Bronchial epithelial cell (primary cell): ENCODE measurements at places on chromosomes 3 and 15. TPM values are rescaled to one million over a fixed set of nuclear protein-coding genes. Genes with fewer than 3 reads are reported as not detected.

VEPH1 gene
- 0.64 and 1.3 TPM in 2 replicates for total RNA-seq

FAM81A gene
- total RNA-seq = 0.26 and 0.38 TPM in 2 replicates

HTR3E gene
- total RNA-seq = not detected in 2 replicates

CIAO2A gene
- 53.0 and 62.1 TPM in 2 replicates for total RNA-seq

RPP25 gene
- total RNA-seq = 3.3 and 8.7 TPM in 2 replicates

GPR149 gene
- total RNA-seq = not detected in 2 replicates

GP5 gene
- under 0.01 TPM in 2 replicates for total RNA-seq

CD86 gene
- total RNA-seq = 0.26 TPM in 1 of 2 replicates, not detected in the other

GRAMD1C gene
- 1.1 and 1.3 TPM in 2 replicates for total RNA-seq

CYP11A1 gene
- not detected in 2 replicates for total RNA-seq

CP gene
- 0.13 TPM in 1 of 2 replicates, not detected in the other for total RNA-seq

DHFR2 gene
- total RNA-seq = 1.3 and 1.9 TPM in 2 replicates
